ENCODE measurements at places on chromosomes 6 and 20. TPM values are rescaled to one million over a fixed set of nuclear protein-coding genes. Genes with fewer than 3 reads are reported as not detected.

OPN5 gene
- not detected for total RNA-seq

GRCh38 chr6:7045331-7045730 is 62.4 kb upstream of the RREB1 start:
- H3K4me1 ChIP-seq, result no peaks in the 10 kb centered on the region
- H3K36me3 ChIP-seq, result no peaks in the 10 kb centered on the region

DNA sequence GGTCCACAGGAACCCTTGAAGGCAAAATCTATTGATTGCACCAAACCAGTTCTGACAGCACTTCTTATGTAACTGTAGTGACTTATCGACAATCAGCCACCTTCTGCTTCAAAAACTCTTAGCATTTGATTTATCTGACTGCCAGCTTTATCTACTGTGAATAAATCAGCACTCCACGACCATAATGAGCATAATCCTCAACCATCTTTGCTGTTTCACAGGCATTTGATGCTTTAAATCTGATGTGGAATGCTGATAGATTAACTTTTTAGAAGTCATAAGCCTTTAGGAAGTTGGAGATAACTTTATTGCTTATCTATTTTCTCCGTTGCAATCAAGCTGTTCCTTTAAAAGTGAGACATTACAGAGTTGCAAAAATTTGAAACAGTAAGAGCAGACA is 101.5 kb upstream of the PTCHD4 start:
- no peaks in the 10 kb centered on the region for H3K27me3 ChIP-seq
- no peak for DNase-seq
- no peak overlapping the region for H3K4me3 ChIP-seq
- H3K27ac ChIP-seq, result no peak overlapping the region
- H3K36me3 ChIP-seq, result no peaks in the 10 kb centered on the region

DNA sequence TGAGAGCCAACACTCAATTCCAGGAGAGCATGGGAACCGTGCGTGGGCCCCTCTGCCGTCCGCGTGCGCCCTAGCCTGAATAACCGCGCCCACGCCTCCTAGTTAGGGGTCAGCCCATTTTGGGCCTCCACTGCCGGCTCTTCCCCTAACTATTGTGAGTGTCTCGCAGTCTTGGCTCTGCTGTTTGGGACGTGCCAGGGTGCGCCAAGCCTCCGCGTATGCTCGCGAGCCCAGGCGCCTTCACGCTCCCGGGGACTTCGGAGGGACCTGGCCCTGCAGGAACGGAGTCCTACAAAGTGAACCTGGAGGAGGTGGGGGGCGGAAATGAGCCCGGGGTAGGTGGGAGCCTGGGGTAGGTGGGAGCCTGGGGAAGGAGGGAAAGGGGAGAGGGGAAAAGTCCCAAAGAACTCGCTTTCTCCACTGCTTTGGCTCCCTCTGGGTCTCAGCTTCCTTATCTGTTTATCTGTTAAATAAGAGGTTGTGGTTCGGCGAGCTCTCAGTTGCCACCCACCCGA is 873 bp upstream of the GCM2 start:
- H3K36me3 ChIP-seq, result no peaks in the 10 kb centered on the region
- H3K4me1 ChIP-seq, result peaks cover 2% of the 10 kb centered on the region
- H3K27me3 ChIP-seq, result no peaks in the 10 kb centered on the region
- no peak overlapping the region for H3K4me3 ChIP-seq
